Activated CD4-positive, alpha-beta T cell treated with anti-CD3 and anti-CD28 coated beads, Interleukin-2, amount 50 U/mL, for 24 hours (primary cell): ENCODE measurements at places on chromosomes 2 and 18.

- DNase-seq = no peak
Observed at GRCh38 chr18:72128649-72129048, 415.5 kb downstream of the CBLN2 start.

- DNase-seq = no peak
Observed at GRCh38 chr2:6831229-6831628, 34.5 kb downstream of the CMPK2 start.

- DNase-seq = peak; percentile 27
Observed at GRCh38 chr2:176931588-176932563, 280.7 kb upstream of the HNRNPA3 start.

GRCh38 chr18:9803063-9803697 is 82.6 kb upstream of the TXNDC2 start:
- DNase-seq = no peak

DNA sequence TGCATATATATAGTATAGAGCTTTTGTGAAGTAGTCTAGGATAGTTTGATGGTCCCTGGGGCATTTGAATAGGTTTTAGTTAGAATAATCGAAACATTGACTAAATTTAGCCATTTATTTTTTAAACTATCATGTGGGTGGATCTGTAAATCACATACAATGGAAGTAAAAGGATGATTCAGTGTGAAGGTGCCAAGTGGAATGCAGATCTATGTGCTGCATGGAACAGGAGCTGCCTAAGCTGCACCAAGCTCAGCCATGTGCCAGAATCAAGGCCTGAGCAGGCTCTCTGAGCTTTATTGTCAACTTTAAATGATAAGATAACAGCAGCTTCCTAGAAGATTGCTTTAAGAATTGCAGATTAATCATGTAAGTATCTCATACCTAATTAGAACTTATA is 1996.2 kb upstream of the PIK3C3 start:
- DNase-seq = no peak

GRCh38 chr18:44626236-44626635 is 54.5 kb upstream of the SETBP1 start:
- no peak for DNase-seq

DNA sequence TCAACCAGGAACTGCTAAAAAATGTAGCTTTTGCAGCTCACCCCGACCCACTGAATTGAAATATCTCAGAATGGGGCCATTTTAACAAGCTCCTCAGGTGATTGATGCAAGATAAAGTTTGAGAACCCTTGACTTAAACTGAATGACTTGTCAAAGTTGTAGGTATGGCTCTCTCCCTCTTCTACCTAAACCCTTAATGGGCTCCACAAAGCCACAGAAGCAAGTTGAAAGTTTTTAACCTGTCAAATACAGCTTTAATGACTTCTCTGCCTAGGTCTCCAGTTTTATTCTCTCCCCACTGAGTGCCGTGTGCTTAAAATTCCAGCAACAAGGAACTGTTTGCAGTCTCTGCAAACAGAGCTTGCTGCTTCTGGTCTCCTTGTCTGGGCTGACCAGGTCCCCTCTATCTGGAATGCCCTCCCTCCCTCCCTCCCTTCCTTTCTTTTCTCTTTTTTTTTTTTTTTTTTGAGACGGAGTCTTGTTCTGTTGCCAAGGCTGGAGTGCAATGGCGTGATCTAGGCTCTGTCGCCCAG is 19.7 kb upstream of the RNF125 start:
- DNase-seq = no peak

GRCh38 chr18:59846814-59847490 is 52.8 kb upstream of the PMAIP1 start:
- DNase-seq = no peak

DNA sequence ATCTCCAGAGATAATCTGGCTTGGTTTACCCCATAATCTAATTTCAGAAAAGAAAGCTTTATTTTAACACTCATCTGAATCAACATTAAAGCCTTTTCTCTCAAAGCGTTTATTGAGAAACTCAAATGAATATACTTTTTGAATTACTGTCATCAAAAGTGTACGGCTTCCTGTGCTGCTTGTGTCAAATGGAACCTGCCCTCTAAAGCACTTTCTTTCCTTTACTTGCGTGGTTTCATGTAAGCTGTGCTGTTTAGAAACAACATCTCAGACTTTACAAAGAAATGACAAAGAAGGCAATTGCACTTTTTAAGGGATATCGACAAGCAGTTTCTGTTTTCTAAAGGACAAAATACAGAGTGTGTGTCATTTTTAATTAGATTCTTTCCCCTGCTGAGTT is 35.1 kb downstream of the CYBRD1 start:
- no peak for DNase-seq

DNA sequence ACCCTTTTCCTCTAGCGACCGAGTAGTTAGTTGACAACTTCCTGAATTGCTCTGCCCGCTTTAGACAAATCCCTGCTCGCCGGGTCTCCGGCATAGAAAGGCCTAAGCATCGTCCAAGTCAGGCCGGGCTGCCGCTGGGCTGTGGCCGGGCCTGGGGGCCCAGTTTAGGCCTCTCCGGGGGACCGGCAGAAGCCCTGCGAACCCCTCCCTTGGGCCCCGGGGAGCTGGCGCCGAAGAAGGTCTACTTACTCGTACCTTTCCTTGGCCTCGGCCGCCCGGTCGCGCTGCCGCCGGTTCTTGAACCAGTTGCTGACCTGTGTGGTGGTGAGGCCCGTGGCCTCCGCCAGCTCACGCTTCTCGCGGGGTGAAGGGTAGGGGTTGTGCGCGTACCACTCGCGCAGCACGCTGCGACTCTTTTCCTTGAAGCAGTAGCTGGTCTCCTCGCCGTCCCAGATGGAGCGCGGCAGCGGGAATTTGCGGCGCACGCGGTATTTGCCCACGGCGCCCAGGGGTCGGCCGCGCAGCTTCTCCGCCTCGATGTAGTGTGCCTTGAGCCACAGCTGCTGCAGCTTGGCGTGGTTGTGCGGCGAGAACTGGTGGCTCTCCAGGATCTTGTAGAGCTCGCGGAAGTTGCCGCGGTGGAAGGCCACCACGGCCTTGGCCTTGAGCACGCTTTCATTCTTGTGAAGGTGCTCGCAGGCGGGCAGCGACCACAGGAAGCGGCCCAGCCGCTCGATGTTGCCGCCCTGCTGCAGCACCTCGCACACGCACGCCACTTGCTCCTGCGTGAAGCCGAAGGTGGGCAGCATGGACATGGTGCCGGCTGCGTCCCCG is 739 bp downstream of the SIX2 start:
- no peak for DNase-seq

DNA sequence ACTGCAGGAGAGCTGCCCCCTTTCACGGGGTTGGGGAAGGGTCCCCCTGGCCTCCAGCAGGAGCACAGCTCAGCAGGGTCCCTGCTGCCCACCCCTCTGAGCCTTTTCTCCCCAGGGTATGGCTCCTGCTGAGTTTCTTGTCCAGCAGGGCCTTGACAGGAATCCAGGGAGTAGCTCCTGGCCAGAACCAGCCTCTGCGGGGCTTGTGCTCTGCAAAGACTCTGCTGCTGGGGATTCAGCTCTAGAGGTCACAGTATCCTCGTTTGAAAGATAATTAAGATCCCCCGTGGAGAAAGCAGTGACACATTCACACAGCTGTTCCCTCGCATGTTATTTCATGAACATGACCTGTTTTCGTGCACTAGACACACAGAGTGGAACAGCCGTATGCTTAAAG is 21.2 kb downstream of the FOSL2 start:
- no peak for DNase-seq

GRCh38 chr2:174552880-174553279 is 44.7 kb downstream of the WIPF1 start:
- DNase-seq = no peak

GRCh38 chr18:3998698-3999333 is 456.3 kb downstream of the DLGAP1 start:
- DNase-seq = no peak

- no peak for DNase-seq
Observed at GRCh38 chr2:98472132-98472650, 27.5 kb downstream of the INPP4A start.

- DNase-seq = no peak
Observed at GRCh38 chr18:77065221-77065981, 67.2 kb downstream of the MBP start.

DNA sequence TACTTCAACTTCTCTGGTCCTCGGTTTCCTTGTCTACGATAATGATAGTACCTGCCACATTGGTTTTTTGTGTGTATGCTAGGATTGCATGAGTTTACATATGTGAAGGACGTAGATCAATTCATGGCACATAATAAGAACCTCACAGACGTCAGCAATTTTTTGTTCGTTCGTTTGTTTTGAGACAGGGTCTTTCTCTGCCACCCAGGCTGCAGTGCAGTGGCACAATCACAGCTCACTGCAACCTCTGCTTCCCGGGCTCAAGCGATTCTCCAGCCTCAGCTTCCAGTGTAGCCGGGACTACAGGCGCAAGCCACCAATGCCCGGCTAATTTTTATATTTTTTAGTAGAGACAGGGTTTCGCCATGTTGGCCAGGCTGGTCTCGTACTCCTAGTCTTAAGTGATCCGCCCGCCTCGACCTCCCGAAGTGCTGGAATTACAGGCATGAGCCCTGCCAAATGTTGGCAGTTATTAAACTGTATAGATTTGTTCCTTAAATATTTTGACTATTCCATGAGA is 756 bp upstream of the SLC35F5 start:
- no peak for DNase-seq

- DNase-seq = no peak
Observed at GRCh38 chr18:79484661-79485621, 89.2 kb downstream of the NFATC1 start.
